ENCODE measurements at places on chromosomes 12 and 14. TPM values are rescaled to one million over a fixed set of nuclear protein-coding genes. Genes with fewer than 3 reads are reported as not detected.
A peak's percentile ranks its signal among the peaks of the same experiment; 100 is the strongest.

DNA sequence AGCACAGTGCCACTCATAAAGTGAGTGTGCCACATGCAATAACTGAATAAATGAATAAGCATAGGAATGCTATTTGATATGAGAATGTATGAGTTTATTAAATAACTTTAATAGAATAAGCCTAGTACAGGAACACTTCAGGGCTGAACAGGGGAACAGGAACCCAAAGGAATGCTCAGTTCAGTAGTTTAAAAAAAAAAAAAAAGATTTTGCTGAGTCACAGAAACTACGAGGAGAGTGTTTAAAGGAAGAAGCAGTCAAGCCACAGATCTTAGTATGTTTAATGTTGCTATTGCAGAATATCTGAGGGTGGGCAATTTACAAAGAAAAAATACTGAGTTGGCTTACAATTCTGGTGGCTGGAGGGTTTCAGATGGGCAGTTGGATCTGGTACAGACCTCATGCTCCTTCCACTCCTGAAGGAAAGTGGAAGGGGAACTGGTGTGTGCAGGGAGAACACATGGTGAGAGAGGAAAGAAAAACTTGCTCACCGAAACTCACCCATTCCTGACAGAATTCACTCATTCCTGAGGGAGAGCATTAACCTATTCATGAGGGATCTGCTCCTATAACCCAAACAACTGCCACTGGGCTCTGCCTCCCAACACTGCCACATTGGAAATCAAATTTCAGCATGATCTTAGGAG, 880.3 kb upstream of the MGAT4C start:
- DNase-seq: no peak
- no peaks in the 10 kb centered on the region for H3K36me3 ChIP-seq

DNA sequence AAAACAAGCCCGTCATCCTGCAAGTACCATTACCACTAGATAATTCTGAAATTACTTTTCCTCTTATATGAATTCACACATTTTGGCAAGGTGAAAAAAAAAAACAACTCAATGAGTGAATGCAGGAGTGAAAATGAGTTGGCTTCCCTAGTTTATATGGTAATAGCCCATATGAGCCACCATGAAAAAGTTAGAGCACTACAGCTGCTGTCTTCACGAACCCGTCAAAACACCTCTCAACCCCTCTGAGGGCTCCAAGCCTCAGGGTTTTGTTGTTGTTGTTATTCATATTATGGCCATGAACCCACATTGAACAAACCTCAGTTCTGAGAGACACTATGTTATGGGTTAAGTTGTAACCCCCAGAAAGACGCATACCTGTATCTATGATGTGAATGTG, 289.9 kb upstream of the CAND1 start:
- DNase-seq: no peak
- no peak overlapping the region for H3K27ac ChIP-seq
- H3K36me3 ChIP-seq: no peaks in the 10 kb centered on the region
- H3K4me3 ChIP-seq: no peak overlapping the region

DNA sequence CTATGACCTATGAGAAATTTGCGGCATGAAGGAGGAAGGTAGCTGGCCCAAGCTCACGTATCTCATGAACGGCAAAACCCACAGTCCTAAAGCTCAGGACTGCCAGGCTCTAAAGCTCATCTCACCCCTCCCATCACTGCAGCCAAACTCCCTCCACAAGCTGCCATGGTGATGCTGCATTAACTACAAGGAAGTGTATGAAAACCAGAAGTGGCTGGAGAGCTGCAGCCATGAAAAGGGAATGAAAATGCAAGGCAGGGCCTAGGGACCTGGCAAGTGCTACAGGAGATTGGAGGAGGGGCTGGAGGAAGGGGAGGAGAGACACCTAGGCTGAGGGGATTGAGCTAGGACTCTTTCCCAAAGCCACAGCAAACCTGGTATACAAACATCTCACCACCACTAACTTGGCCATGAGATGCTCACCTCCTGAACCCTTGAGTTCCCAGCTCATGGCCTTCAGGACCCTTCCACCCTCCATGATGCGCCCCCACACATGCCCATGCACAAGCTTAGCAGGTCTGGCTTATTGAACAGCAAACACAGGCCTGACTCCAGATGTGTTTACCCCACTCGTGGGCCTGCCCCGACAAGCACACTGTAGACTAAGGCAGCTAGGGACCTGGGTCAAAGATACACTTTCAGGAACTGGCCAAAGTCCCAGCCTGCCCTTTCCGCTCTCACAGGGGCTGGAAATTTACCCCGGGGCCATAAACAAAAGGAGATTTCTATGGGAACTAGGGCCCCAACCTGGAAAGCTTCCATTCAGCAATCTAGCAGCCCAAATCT, 42.0 kb downstream of the LTBP2 start:
- no peaks in the 10 kb centered on the region for H3K36me3 ChIP-seq
- no peak for DNase-seq
- no peaks in the 10 kb centered on the region for H3K27me3 ChIP-seq
- peak overlapping the region; percentile 88 for H3K27ac ChIP-seq

DNA sequence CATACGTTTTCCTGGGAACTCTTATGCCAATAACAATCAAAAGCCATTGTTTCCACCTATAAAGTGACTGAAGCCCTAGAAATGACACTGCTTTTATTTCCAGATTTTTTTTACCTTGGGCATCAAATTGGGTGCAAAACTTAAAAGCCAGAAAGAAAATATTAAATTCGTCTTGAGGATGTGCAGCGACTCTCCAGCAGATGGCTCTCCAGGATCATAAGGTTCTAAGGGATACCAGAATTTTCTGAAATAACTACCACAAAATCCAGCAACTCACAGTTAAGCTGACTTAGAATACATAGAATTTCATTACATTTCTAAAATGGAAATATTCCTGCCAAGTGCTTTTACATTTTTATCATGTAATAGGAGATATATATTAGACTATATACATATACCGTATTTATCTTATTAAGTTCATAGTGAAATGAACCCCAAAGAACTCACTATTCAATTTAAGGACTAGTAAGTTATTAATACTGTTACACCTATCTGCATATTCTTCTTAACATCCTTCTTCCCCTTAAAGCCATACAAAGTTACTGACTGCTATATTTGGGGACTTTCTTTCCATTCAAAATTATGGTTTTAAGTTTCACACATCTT, 44.0 kb downstream of the ARMH4 start:
- H3K36me3 ChIP-seq: no peaks in the 10 kb centered on the region
- H3K4me1 ChIP-seq: no peaks in the 10 kb centered on the region
- no peak overlapping the region for H3K27ac ChIP-seq

DNA sequence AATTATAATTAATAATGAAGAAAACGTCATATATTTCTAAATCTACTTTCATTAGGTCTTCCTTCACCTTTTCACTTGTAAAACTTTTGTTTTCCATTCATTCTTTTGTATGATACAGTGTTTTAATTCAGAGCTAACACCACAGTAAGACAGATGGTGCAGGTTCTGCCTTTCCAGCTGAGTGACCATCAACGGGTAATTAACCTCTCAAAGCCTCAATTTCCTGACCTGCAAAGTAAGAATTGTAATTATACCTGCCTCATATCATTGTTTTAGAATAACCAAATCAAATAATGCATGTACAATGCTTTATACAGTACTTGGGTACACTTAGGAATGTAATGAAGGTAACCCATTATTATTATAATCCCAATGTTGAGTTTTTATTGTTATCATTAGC, 157.6 kb downstream of the FOXA1 start:
- H3K27ac ChIP-seq: no peak overlapping the region
- no peaks in the 10 kb centered on the region for H3K4me1 ChIP-seq
- H3K36me3 ChIP-seq: no peaks in the 10 kb centered on the region
- no peaks in the 10 kb centered on the region for H3K27me3 ChIP-seq

SP7 gene
- total RNA-seq: not detected

GLI1 gene
- not detected for total RNA-seq

OR6C75 gene
- total RNA-seq: not detected

HPD gene
- not detected for total RNA-seq

EML1 gene
- 184 TPM for total RNA-seq

CLSTN3 gene
- total RNA-seq: 99.1 TPM

SLC24A4 gene
- 0.35 TPM for total RNA-seq
